ENCODE measurements at places on chromosomes 12 and 14. TPM values are rescaled to one million over a fixed set of nuclear protein-coding genes. Genes with fewer than 3 reads are reported as not detected.

GRCh38 chr14:71566276-71566675 is 366.0 kb upstream of the RGS6 start:
- no peak for DNase-seq

- no peak for DNase-seq
Observed at GRCh38 chr12:78864870-78865463, 393 bp downstream of the SYT1 start.

DNA sequence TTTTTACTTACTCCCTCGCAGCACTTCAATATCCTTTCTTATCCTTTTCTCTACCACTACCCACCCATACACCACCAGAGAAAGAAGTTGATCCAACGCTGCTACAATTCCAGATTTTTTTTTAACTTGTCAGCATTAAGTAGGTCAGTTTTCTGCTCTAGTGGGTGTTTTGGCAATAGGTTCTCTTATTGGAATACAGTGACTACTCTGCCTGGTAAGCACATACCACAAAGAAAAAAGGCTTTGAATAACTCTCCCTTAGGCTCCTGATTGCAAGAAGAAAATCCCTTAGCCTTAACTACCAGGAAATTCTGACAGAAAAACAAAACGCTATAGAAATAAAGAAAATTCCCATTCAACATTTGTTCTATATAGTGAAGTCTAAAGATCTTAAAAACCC is 72.0 kb downstream of the NUMB start:
- DNase-seq: no peak

The POTEM gene
- not detected for total RNA-seq

- no peak for DNase-seq
Observed at GRCh38 chr12:43292699-43293098, 259.3 kb downstream of the ADAMTS20 start.

GRCh38 chr14:76136476-76137110 is 15.1 kb upstream of the GPATCH2L start:
- no peak for DNase-seq

The MUCL1 gene
- not detected for total RNA-seq

GRCh38 chr12:104952816-104953215 is 5.3 kb downstream of the SLC41A2 start:
- DNase-seq: no peak

- DNase-seq: no peak
Observed at GRCh38 chr12:62709311-62709710, 225.6 kb downstream of the PPM1H start.

- DNase-seq: no peak
Observed at GRCh38 chr14:91929700-91930099, 17.8 kb downstream of the FBLN5 start.

- no peak for DNase-seq
Observed at GRCh38 chr12:4190366-4191063, 83.0 kb upstream of the CCND2 start.
